ENCODE measurements at places on chromosomes 2 and 18. TPM values are rescaled to one million over a fixed set of nuclear protein-coding genes. Genes with fewer than 3 reads are reported as not detected.

Gene SPR
- 40.1 TPM for total RNA-seq

Gene HOXD12
- not detected for total RNA-seq

Gene PRKAG3
- total RNA-seq, result not detected

Gene CYP27A1
- total RNA-seq, result not detected

Gene ABCG8
- not detected for total RNA-seq

Gene ACKR3
- total RNA-seq, result 0.35 TPM

Gene TDRD15
- total RNA-seq, result not detected

Gene POTEJ
- total RNA-seq, result not detected

Gene GAREM1
- total RNA-seq, result 9.5 TPM

Gene IL1R2
- 1.2 TPM for total RNA-seq

Gene PLEKHH2
- total RNA-seq, result 1.8 TPM

Gene C18orf54
- total RNA-seq, result 4.8 TPM

Gene VSNL1
- not detected for total RNA-seq

Gene CNTNAP5
- not detected for total RNA-seq

Gene POTEI
- not detected for total RNA-seq

Gene ADGRF3
- total RNA-seq, result not detected

Data from NCI-H460 (cell line).